Stimulated activated CD8-positive, alpha-beta memory T cell treated with anti-CD3 and anti-CD28 coated beads, Interleukin-2, amount 100 ng/mL, for 1 hour (primary cell): ENCODE measurements at places on chromosomes 13 and 19.

DNA sequence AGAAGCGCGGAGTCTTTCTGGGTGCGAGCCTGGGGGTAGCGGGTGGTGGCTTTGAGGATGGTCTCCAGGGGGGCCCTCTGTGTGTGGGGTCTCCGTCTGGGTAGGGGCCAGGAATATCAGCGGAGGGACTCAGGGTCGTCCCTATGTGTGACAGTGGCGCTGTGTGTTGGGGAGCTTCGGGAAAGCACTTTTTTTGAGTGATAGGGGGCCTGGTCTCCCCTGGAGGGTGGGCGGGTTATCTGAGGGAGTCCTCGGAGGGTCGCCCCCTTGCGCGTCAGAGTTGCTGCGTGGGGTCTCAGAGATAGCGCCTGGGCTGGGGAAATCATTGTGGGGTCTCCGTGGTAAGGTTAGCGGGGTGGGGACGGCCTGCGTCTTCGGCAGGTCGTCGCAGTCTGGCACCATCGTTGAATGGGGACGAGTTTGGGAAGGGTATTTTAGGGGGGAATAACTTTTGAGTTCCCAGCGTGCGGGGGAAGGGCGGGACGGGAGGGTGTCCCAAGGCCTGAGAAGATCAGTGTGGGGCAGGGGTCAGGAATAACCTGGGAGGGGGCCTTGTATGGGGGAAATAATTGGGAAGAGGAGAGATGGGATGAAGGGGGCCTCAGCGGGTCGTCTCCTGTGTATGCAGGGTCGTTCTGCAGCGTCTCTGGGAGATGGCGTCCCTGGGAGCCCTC is 857 bp downstream of the IER2 start:
- no peak for DNase-seq

DNA sequence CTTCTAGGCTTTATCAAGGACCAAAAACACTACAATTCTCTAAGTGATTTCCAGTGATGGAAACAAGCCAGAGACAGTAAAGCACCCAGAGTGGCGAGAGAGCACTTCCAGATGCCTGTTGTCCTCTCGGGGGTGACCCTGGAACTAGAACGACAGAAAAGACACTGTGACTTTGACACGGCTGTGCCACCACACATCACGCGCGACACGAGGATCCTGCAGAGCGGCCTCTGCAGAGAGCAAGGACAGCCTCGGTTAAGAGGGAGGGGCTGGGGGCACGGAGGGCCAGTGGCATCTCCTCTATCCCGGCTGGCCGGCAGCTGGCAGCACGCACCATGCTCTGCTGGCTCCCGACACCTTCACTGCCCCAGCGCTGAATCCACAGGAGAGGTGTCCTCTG is 42.3 kb downstream of the SUGP2 start:
- DNase-seq = no peak

DNA sequence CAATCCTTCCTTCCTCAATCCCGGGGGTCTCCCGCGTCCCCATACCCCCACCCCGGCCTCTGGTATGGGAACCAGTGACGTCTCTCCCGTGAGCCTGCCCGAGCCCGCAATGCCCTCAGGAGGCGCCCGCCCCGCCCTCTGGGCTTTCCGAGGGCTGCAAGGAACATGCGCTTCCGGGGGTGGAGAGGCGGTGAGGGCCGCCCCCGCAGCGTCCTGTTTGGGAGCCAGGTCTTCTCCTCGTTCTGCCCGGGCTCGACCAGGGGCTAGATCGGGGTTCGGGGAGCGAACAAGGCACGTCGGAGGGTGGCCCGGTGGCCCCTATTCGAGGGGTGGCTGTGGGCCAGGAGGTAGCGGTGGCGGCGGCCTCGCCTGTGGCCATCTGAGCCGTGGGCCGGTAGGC is 6.6 kb upstream of the TEX101 start:
- no peak for DNase-seq

- DNase-seq = no peak
Observed at GRCh38 chr19:5062195-5062594, 93.3 kb downstream of the KDM4B start.

DNA sequence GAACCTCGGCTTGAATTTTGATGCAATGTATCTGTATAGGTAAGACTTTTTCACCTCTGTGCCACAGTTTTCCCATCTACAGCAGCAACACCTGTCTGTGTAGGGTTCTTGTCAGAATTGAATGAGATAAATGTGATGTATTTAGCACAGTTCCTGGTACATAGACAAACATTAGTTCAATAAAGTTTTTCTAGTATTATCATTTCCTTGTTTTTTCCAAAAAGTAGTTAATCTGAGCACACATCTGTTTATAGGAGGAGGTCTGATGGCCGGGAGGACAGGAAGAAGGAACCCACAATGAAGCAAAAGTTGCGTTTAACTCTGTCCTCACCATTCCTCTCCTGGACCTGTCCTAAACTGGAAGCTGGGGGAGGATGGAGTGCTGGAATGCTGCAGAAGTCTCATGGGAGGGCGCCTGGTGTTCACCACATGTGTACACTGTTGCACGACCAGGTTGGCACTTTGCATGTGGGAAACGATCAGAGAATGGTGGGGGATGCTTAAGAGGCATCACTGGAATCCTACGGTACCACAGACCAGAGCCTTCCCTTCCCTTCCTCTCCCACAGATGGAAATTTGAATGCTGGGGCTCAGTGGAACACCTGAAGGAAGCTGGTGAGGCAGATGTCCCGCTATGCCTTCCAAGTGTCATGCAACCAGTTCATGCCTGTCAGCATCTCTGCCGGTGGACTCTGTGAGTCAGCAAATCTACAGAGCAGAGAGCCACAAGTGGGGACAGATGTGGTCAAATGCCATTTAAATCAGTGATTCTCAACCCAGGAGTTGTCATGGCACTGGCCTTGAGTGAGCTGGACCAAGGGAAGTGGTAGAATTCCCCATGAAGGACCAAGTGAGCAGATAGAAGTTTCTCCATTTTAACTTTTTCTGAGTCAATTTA is 315.6 kb downstream of the DLEU7 start:
- DNase-seq = no peak

DNA sequence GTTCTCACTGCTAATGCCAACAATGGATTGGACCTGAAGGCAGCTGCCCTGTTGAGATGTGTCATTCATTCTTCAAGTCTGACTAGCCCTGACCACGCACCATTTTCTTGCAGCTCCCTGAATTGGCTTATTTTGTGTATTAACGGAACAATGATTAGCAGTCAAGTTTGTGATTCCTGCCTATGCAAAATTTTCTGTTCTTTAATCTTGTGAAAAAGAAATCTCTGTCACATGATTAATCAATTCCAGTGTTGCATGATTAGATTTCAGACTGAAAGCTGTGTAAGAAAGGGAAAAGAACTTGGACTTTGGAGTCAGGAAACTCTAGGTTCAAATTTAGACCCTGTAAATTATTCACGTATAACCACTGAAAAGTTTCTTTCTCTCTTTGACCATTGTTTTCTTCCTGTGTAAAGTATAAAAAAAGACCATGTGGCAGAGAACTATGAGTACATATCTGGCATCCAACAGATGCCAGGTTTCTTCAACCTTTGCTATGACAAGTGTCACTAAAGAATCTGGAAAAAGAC is 64.5 kb upstream of the SLC10A2 start:
- DNase-seq = no peak

- no peak for DNase-seq
Observed at GRCh38 chr13:49636705-49637104, 8.4 kb downstream of the ARL11 start.

GRCh38 chr19:18173572-18174288 is at the start of gene IFI30:
TSS of gene IFI30 (plus strand) at chr19:18173813. CDS start at chr19:18173842, 29 bp downstream.
- DNase-seq = no peak

- no peak for DNase-seq
Observed at GRCh38 chr13:67128136-67128535, 102.0 kb downstream of the PCDH9 start.

GRCh38 chr13:40063703-40064102 is 408.2 kb downstream of the COG6 start:
- no peak for DNase-seq

GRCh38 chr13:101346161-101346560 is 70.1 kb downstream of the NALCN start:
- DNase-seq = no peak

- DNase-seq = no peak
Observed at GRCh38 chr13:65915195-65915594, 1314.9 kb downstream of the PCDH9 start.

DNA sequence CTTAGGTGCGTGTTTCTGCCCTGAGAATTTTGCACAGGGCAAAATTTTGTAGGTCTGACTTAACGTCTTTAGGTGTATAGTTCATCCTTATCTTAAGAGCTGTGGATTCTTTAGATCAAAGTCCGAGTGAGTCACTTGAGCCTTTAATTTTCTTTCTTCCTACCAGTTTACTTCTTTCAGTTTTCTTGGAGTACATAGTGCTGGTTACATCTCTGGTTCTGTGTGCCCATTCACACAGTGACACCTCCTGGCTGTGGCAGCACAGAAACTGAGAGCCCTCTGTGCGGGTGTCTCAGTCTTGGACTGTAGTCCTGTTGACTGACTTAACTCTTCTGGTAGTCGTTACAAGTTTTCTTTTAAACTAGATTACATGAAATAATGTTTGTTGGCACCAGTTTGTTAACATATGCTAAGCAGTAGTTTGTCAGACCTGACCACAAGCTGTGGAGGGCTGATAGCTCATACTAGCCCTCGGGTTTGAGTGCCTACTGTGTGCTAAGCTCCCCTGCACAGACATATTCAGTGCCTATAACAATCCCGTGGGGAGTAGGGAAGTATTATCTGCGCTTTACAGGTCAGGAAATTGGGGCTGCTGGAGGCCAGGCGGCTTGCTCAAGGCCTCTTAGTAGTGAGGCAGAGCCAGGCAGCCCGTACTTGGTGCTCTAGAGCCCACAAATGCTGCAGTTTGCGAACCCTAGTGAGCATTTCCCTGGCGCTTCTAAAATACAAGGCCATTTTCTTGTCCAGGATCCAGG is 1.6 kb downstream of the GATAD2A start:
- peak; percentile 39 for DNase-seq

DNA sequence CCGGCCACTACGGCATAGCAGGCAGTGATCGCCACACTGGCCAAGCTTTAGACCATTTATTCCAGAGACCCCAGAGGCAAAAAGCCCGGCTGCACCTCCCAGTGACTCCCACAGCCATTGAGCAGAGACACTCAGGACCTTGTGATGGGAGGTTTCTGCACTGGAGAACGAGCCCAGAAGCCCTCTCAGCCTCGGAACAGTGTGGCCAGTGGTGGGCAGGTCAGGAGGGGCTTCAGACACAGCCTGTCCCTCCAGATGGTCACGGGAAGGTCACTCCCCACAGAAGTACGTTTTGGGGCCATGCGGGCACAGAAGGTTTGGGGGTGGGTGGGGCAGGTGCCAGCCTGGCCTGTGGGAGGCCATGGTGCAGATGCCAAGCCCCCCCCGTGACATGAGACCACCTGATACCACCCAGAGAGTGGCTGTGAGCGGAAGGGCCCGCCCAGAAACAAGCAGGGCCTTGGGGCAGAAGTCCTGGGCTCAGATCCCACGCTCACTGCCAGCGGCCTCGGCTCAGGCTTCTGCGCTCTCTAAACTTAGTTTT is 599 bp upstream of the F10 start:
- DNase-seq = no peak

DNA sequence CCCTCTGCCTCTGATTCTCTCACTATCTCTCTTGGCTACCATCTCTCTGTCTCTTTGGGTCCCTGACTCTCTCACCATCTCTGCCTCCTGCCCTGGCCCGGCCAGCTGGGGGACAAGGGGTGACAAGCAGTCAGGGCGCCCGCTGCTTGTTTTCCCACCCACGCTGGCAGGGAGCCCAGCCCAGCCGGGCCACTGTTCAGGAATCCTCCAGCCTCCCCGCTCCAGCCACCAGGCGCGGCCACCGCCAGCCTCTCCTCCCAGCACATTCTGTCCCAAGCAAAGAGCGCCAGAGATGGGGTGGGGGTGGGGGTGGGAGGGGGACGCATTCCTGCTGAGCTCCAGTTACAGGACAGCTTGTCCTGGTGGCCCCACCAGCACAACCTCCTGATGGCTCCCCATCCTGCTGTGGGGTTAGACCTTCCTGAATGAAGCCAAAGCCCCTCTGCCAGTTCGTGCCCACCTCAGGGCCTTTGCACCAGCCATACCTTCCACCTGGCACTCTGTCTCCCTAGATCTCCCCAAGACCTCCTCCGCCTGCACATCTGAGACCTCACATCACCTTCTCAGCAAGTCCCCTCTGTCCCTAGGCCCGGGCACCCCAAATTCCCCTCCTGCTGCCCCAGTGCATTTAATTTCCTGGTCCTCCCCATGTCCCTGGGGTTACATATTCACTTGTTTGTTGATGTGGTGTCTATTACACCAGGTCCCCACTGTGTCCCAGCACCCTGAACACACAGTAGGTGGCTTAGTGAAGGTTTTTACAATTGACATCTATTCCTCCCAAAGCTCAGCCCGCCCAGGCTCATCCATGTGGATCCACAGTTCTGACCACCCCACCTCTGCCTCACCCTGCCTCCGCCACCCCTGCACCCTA is 12.5 kb downstream of the ARRDC2 start:
- no peak for DNase-seq

- no peak for DNase-seq
Observed at GRCh38 chr19:33441828-33442227, 68.3 kb downstream of the CEBPG start.

DNA sequence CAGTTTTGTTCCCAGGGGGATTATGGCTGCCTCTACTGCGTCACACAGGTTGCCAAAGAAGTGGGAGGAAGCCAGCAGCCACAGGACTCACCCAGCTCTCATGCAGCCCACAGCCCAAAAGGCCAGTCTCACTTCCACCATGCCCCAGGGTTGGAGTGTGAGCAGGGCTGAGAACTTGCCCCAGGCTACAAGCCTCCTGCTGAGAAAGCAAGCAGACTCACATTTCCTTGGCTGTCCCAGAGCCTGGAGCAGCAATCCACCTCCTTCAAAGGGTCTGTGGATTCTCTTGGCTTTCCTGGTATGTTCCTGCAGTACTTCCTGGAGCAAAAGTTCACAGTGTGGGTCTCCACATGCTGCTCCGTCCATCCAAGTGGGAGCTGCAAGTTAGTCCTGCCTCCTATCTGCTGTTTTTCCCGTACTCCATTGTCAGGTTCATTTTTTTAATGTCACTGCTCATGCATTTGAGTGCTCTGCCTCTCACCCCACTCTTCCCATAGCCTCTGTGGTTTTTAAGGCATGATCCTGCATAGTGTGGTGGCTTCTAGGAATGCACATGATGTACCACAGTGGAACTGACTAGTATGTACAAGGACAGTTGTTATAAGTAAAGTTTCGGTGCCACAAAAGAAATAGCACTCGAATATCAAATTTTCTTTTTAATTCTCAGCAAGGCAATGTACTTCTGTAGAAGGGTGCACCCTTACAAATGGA is 56.2 kb upstream of the ARHGEF7 start:
- no peak for DNase-seq

DNA sequence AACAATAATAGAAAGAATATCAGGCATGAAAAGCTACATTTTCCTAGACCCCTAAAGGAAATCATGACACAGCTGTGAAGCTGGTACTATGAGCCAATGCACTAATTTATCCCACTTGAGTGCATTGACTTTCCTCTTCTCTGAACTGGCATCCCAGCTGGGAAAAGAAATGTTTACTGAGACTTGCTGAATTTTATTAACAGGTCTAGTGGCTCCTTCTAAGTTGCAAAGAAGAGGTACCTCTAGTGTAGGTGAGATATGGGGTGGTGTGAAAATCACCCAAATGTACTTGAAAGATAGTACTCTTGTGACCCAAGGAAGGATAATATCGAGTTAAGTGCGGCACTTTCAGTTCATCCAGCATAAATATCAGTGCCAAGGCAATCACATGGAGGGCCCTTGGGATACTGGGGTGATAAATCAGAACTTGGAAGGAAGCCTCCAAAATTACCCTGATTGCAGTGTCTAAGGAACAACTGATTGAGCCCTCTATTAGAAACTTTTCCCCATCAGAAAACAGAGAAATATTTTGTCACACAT is 369.2 kb downstream of the PCDH9 start:
- DNase-seq = no peak

GRCh38 chr13:30395192-30396158 is 26.8 kb upstream of the UBE2L5 start:
- DNase-seq = peak; percentile 47

- no peak for DNase-seq
Observed at GRCh38 chr19:47271949-47272348, 2.7 kb upstream of the INAFM1 start.
